MM.1S (cell line): ENCODE measurements at places on chromosomes 6 and 20.
A peak's percentile ranks its signal among the peaks of the same experiment; 100 is the strongest.

GRCh38 chr6:74256781-74257180 is 560.8 kb downstream of the CD109 start:
- no peak for DNase-seq

- DNase-seq: no peak
Measured at GRCh38 chr20:38248133-38248532, 12.4 kb downstream of the KIAA1755 start.

DNA sequence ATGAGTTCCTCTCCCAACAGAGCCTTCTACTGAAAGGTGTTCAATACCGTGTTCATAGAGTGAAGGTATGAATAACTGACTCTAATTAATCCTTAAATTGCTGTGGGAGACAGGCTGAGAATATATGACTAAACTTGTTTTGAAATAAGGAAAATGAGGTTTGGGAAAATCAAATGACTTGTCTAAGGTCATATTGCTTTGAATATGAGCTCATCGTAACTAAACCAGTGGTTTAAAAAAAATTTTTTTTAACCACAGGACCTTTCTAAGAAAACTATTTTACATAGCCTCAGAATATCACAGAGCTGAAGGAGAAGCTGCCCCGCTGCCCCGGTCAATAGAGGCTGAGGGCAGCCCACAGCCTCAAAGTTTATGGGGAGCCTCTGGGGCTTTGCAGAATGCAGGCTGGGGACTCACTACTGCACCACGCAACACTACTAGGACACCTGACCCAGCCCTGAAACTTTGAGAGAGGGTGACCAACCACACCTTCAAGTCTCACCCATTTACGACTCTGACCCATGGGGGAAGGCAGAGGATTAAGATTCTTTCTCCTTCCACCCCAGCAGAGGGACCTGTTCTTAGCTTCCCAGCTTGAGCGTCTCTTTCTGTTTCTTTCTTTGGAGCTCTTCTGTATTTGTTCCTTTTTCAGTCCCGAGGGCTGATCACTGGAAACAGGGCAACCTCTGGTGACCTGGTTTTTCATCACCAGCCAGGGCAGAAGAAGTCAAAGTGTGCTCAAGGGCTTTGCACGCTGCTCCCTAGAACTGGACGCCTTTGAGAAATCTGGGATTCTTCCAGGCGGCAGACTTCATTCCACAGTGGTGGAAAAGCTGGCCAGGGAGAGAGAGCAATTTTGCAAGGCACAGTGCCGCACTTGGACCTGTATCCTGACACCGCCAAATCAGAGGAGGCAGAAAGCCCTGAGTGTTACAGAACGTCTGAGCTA is 220.2 kb downstream of the ATXN1 start:
- DNase-seq: no peak

DNA sequence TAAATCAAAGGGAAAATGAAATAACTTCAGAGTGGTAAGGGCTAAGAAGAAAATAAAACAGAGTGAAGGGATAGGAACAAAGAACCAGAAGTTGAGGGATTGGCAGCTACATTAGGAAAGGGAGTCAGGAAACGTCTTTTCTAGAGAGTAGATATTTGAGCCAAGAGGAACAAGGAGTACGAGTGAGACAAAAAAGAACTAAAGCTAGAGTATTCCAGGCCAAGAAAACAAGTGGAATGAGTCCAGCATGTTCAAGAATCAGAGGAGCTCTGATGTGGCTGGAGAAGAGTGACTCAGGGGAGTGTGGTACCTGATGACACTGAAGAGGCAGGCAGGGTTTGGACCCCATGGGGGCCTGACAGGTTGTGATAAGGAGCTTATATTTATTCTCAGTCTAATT is 66.3 kb downstream of the CEP162 start:
- DNase-seq: no peak

GRCh38 chr6:80480421-80481157 is 374.1 kb downstream of the BCKDHB start:
- peak; percentile 10 for DNase-seq

DNA sequence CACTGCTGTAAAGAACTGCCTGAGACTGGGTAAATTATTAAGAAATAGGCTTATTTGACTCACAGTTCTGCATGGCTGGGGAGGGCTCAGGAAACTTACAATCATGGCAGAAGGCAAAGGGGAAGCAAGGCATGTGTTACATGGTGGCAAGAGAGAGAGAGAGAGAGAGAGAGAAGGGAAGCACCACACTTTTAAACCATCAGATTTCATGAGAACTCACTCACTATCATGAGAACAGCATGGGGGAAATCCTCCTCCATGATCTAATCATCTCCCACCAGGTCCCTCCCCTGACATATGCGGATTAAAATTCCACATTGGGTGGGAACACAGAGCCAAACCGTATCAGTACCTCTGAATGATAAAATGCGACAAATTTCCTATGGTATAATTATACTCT is 203.9 kb upstream of the MARCKS start:
- DNase-seq: no peak
